ENCODE measurements at places on chromosomes 2 and 18.

DNA sequence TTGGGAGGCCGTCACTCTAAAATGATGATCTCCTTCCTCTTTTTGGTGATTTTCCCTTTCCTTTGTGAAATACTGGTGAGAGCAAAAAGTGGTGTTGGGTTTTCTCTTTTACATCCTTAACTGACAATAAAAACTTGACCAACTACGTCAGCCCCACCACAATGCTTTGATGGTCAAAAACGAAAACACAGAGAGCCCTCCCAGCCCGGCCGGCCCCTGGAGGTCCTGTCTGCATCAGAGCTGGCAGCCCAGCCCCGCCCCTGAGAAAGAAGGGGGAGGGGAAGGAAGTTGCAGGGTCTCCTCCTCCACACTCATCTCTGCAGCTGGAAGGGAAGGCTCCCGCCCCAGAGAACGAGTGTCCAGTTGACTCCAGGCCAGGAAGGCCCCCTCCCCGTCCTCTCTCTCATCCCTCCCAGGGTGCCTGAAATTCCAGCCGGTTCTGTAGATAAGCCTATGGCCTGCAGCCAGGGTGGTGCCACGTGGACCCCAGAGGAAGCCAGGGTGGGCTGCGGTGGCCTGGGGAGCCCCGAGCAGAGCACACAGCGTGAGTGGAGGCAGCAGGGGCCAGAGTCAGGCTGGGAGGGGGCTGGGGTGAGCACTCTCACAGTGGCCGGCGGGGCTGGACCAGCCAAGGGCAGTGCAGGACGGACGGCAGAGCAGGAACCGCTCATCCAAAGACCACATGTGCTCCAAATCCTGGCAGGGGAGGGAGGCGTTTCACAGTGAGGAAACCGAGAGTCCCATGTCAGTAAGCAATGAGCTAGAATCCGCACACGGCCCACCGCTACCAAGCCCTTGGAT, 19.8 kb downstream of the BIN1 start:
- no peak for DNase-seq

DNA sequence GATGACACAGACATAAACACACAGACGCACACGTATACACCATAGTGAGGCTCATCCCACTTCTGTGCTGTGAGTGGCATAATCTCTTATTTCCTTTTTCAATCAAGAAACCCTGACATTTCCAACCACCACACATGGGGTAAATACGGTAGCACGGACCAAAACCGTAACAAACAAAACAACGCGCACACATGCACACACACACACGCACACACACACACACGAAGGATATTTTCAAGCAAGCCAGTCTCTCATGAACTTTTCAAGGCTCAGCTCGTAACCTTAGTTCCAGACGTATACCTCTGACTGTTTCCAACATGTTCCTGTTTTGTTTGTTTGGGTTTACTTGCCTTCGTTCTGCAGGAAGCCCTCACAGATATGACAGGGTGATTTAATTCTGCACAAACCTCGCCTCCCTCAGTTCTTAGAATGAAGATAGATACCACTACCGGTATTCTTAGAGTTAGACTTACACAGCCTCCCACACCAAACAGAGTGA, 119.8 kb downstream of the BCL2 start:
- no peak for DNase-seq

DNA sequence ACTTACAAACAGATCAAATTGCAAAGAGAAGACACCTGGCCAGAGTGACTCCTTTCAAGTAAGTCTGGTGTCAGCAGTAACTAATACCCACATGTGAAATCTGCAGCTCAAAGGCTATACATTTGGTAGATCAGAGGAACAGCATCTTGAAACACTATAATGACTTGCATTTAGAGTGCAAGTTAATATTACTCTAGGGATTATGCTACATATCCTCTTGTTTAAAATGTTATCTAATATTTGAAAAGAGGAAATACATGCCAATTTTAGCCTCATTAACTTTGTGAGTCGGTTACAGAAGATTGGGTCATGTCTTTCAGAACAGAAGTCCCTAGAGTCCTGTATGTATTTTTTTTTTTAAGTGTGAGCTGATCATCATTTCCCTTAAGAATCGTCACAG, 15.2 kb downstream of the LANCL1 start:
- DNase-seq = peak; percentile 49

- no peak for DNase-seq
Observed at GRCh38 chr2:171346723-171347557, 86.8 kb downstream of the METTL8 start.

GRCh38 chr2:205715831-205716525, 33.7 kb downstream of the NRP2 start:
- DNase-seq = no peak

GRCh38 chr2:95345081-95345562, 48.0 kb downstream of the KCNIP3 start:
- no peak for DNase-seq

- DNase-seq = no peak
Observed at GRCh38 chr2:195737511-195738325, 80.7 kb downstream of the SLC39A10 start.

DNA sequence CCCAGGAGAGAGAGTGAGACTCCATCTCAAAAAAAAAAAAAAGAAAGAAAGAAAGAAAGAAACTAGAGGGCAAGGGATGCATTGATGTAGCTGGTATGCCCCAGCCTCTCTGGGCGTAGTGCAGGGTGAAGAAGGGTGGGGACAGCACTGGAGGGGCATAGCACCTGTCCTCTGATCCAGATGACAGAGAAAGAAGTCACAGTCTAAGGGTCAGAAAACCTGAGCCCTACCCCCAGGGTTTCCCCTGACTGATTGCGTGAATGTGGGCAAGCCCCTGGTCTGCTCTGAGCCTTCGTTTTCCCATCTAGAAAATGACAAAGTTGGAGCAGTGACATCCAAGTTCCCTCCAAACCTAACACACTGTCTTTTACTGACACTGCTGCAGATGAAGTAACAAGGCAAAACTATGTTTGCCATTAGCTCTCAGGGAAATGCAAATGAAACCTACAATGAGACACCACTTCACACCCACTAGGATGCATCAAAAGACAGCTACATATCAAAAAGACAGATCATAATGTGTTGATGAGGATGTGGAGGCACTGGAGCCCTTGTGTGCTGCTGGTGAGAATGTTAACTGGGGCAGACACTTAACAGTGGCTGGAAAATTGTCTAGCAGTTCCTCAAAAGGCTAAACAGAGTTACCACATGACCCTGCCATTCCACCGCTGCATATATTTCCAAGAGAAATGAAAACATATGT, 19.5 kb upstream of the YWHAQ start:
- DNase-seq = no peak

DNA sequence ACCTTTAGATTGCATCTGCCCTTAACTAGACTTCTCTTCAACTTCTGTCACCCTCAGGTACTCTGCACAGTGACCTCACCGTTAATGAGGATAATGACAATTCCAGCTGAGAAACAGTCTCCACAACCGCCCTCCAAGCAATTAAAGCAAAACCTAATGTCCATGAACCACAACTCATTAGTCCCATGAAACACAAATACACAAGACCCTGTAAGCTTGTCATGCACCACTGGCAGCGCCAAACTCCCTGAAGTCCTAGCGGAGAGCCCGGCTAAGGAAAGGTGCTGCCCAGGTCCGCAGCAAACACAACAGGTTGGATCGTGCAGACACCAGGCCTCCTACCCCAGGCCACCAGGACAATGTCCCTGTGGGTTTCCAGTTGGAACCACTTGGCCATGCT, 7.4 kb downstream of the SMAD7 start:
- DNase-seq = no peak

- peak; percentile 95 for DNase-seq
Observed at GRCh38 chr2:205188239-205189138, 493.8 kb upstream of the NRP2 start.

DNA sequence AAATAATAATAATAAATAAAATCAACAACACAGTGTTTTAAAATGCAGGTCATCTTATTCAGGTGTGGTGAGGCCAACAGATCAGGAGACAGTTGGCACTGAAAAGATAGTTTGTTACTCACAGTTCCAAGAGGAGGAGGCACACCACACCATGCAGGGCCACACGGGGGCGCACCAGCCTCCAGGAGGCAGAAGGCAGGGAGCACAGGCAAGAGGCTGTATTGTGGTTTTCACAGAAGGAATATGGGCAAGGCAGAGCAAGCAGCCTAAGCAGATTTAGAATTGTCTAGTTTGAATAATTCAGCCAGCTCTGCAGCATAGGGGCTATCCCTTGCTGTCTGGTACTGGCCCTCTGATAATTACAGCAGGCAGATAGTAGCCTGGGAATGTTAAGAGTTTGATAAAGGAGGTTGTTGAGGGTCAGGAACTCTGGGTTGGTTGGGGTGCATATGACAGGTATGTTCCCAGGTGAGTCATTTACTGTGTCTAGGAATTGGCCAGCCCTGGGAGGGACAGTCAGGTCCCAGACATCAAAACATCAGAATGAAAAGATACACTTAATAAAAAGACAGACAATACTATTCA, 31.3 kb downstream of the KIAA2012 start:
- DNase-seq = no peak

GRCh38 chr2:188966728-188967440, 7.3 kb upstream of the COL3A1 start:
- DNase-seq = no peak

GRCh38 chr2:18304849-18305248, 255.6 kb downstream of the RDH14 start:
- no peak for DNase-seq

- DNase-seq = peak; percentile 4
Observed at GRCh38 chr2:28206762-28207161, 185.9 kb upstream of the FOSL2 start.

- DNase-seq = peak; percentile 5
Observed at GRCh38 chr2:195658541-195658890, 1.5 kb downstream of the SLC39A10 start.

DNA sequence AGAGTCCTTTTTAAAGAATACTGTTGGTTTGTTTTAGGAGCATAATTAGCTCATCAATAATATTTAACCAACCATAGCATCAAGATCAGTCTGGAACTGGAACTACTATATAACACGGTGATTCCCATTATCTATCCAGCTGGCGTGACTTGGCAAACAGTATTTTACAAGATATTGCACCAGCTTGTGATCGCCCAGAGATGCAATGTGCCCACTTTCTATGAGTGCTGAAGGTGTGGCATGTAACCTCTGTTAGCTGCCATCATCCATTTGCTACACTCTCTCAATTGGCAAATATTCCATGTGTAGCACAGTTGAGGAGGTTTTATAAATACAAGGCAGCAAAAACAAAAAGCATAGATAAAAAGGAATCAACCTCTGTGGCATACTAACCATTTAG, 64.9 kb downstream of the FIGN start:
- no peak for DNase-seq

DNA sequence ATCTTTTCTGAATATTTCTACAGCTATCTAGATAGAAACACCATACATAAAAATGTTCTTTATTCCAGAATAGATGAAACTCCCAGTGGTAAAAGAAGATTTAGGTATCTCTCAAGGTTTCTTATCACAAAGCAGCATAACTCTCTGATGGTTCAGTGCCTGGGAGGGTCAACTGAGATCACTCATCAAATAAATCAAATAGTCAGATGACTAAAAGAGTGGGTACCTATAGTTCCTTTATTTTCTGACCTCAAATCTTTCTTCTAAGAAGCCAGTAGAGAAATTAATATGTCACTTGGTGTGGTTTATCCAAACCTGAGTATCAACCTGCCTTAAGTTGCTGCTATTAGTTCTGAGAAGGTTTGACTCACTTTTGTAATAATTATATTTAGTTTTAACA, 120.9 kb downstream of the TMEFF2 start:
- DNase-seq = no peak

DNA sequence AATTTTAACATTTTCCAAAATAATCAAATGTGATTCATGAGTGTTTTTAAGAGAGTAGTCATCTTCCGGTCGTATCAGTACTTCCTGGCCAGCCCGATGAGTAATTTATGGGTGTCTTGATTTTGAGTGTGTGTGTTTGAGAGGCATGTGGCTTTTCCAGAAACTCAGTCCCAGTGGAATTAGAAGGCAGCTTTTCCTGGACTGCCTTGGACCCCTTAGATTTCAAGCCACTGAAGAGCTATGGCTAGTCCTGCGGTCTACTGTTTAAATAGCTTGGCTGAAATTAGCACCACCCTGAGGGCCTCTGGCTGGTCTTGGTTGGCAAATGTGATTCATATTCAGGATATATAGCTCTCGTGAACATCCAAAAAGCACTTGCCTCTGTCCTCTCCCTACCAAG, 59.4 kb downstream of the HK2 start:
- no peak for DNase-seq

DNA sequence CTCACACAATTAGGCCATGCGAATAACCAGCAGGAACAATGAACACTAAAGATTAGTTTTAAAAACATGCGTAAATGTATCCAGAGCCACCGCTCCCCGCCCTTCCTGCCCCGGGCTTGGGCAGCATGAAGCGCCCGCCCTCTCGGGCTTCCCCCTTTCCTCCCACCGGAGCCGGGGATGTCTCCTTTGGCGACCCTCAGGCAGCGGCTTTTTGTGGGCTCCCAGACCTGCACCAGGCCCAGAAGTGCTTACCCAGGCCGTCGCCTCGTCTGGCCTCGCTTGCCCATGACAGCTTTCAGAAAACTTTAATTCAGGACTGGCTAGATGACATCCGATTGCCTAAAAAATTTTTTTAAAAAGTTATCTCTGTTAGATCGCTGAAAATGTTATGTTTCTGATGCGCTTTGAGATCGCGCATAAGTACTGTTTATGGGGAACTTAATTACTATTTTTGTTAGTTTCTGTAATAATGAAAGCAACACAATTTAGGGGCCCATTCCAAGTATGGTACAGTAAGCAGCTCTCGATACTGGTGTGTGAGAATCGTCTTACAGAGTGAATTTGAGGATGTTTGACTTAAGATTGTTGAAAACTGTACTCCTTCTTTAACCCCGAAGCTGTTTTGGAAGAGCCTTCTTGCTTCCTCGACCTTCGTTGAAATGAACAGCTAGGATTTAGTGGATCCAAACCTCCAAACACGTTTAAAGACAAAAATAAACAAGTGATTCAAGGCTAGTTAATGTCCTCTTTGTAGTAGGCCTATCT, 1.1 kb downstream of the MAP3K20 start:
- DNase-seq = peak; percentile 22

GRCh38 chr2:168941297-168941696, 40.2 kb downstream of the G6PC2 start:
- no peak for DNase-seq

- no peak for DNase-seq
Observed at GRCh38 chr2:182954789-182955188, 83.5 kb downstream of the NCKAP1 start.

GRCh38 chr2:49832555-49832954, 678.2 kb upstream of the FSHR start:
- no peak for DNase-seq

GRCh38 chr2:233689501-233689900, 3.2 kb upstream of the UGT1A6 start:
- DNase-seq = no peak

DNA sequence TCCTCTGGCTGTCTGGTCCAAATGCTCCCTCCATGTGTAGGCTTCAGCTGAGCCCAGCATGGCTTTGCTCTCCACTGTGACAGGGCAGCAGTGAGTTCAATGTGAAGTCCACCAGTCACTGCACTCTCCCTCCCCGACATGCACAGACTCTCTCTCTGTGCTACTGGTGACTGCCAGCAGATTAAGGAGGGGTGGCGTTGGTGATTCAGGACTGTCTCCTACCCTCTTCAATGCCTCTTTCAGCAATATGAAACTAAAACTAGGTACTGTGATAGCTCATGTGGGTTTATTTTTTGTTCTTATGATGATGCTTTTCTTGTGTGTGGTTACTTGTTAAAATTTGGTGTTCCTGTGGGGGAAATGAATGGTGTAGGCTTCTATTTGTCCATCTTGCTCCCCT, 201.0 kb upstream of the RBMS1 start:
- no peak for DNase-seq
